Stimulated activated CD4-positive, alpha-beta T cell treated with anti-CD3 and anti-CD28 coated beads, Interleukin-4, amount 100 ng/mL, for 1 hour (primary cell): ENCODE measurements at places on chromosomes 5 and 9.

- DNase-seq, result no peak
Observed at GRCh38 chr5:88248094-88248493, 20.6 kb downstream of the TMEM161B start.

- no peak for DNase-seq
Observed at GRCh38 chr5:102986074-102986473, 133.9 kb downstream of the GIN1 start.

DNA sequence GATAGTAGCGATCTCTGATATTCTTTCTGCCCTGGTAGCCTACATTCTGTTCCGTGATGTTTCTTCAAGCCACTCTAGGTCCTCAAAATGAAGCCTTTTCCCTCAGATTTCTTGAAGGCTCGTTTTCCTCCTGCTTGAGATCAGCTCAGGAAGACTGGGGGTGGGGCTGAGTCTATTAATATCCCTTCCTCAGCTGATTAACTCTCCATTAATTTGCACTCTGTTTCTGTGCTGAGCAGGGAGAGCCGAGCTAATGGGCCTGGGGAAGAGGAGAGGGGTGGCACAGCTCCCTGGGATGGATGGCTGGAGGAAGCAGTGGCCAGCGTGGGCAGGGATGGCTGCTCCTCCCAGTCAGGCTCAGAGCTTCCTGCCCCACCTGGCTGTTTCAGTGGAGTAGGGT is 93.3 kb downstream of the PPARGC1B start:
- DNase-seq, result no peak

DNA sequence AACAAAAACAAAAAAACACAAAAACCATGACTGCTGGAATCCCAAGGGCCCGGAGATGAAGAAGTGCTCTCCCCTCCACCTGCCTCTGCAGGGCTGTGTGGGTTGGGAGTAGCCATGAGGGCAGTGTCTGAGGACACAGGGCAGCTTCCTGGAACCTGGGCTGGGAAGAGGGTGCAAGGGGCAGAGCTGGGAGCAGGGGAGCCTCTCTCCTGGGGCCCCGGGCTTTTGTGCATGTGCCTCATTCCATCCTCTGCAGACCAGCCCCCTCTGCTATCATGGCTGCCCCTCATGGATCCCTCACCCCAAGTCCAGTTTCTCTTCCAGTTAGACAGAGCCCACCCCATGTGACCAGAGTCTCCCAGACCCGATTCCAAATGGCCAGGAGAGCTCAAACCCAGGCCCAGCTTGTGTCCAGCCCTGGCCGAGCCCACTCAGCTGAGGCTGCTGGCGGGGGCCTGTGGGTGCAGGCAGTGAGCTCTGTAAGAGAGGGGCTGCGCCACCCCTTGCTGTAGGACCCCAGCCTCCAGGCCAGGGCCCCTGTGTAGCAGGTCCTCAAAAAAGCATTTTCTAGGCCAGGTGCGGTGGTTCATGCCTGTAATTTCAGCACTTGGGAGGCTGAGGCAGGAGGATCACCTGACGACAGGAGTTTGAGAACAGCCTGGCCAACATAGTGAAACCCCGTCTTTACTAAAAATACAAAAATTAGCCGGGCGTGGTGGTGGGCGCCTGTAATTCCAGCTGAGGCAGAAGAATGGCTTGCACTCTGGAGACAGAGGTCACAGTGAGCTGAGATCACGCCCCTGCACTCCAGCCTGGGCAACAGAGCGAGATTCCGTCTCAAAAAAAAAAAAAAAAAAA is 44.5 kb downstream of the PLPP7 start:
- DNase-seq, result no peak

DNA sequence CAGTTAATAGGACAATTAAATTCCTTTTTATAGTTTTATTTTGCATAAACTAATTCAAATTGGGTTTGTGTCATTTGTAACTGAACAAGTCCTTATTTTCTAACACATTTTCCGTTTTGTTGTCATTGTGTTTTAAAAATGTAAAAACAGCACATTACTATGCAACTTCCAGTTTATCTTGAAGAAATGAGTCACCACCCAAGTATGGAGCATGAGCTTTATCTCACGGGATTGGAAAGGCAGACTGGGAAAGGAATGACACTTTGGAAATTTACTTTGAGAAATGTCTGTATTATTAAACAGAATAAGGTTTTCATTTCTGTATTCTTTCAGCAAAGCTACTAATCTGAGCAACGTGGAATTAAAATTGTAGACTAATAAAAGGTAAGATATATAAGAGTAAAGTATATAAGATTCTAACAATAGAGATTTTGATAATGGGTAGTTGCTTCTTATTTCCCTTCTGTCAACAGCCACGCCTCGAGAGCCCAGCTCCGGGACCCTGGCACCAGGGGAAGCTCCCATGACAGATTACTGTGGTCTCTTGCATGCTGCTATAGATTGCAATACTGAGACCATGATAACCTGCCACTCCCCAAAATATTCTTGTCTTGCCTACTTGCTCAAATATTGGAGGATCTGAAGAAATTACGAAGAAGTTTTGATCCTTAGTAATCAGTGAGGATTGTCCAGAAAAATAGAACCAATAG is 433.1 kb downstream of the CHSY3 start:
- DNase-seq, result no peak

DNA sequence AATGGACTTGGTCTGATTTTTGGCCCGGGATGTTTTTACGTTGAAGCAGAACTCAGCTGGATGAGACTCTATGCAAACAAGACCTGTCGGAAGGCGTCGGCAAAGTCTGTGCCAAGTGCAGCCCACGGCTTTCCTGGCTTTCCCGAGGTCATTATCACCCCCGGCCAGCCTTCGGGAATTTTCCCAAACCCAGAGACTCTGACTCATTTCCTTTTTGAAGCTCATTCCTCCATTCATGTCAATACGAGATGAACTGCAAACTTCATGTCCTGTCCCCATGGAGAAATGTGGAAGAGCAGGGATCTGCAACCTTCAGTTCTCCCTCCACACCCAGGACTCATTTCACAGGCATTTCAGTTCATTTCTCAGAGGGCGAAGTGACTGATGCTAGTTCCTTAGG is 95.3 kb downstream of the IRX2 start:
- no peak for DNase-seq

- no peak for DNase-seq
Observed at GRCh38 chr5:152218694-152219093, 186.4 kb downstream of the NMUR2 start.

DNA sequence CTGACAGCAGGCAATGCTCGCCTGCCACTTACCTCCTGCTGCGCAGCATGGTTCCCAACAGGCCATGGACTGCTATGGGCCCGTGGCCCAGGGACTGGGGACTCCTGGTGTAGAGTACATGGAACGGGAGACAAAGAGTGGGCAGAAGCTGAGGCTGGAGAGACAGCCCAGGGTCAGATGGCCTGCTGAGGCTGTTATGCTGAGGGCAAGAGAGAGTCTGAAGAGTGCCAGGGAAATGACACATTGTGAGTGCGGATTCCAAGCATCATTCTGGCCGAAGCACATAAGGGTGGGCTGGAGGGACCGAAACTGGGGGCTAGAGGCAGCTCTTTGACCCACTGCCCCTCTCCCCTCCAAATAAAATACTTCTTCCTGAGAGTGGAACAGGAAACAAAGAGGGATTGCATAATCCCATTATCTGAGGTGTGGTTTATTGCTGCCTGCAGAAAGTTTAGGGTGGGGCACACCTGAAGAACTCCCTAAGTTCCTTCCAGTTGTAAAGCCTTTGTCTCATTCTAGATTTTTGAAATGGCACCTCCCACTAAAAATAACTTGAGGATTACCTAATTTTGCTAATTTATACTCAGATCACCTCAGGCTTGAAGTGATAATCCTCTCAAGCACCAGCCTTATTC is 158.1 kb downstream of the ATP10B start:
- DNase-seq, result no peak

- no peak for DNase-seq
Observed at GRCh38 chr9:136160995-136161610, 42.4 kb upstream of the TMEM250 start.

- no peak for DNase-seq
Observed at GRCh38 chr9:110936237-110936636, 102.0 kb downstream of the LPAR1 start.

DNA sequence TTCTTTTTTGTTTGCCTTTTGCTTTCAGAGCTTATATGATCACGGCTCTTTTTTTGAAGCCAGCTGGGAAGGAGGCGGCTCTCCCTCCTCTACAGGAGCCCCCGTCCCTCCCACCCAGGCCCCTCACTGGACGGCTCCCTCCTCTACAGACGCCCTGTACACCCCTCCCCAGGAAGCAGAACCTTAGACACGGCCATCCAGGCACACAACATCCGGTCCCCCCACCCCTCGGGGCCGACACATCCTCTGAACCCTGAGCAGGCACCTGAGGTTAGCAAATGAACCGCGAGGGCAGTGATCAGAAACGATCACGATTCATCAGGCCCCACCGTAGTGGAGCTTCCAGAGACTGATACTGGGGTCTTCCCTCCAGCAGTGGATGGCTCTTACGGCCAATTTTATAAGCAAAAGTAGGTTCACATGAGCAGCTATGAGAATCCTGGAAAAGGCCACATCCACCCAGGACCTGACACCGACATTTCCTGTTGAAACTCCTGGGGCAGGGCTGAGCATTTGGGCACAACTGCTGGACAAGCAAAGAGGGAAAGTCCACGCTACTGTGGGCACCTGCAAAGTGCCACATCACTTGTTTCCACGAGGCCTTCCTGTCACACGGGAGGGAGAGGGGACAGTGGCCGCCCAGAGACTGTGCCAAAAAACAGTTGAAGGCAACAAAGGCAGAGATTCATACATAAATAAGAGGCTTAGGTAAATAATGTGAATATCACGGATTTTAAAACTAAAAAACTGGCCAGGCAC is 78.9 kb downstream of the SEMA4D start:
- peak; percentile 64 for DNase-seq

- DNase-seq, result no peak
Observed at GRCh38 chr5:161380486-161380885, 166.0 kb downstream of the GABRB2 start.

DNA sequence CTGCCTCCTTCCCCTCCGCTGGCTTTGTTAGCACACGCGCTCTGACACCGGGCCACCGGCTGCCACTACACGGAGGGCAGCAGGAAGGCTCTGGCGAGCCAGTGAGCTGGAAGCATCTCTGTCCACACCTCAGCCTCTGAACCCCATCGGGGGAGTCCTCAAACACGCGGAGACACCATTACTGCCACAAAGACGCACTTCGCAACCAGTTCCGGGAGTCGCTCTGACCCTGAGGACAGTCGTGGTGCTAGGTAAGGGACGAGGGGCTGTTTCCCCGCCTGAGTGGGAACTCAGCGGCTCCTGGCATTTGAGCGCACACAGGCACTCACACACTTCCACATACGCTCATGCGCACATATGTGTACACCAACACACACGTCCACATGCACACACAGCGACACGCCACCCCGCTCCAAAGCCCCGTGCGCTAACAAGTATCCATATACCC is 160.0 kb downstream of the C9orf152 start:
- DNase-seq, result peak; percentile 8

GRCh38 chr9:115034801-115035200 is 83.2 kb downstream of the TNC start:
- no peak for DNase-seq

DNA sequence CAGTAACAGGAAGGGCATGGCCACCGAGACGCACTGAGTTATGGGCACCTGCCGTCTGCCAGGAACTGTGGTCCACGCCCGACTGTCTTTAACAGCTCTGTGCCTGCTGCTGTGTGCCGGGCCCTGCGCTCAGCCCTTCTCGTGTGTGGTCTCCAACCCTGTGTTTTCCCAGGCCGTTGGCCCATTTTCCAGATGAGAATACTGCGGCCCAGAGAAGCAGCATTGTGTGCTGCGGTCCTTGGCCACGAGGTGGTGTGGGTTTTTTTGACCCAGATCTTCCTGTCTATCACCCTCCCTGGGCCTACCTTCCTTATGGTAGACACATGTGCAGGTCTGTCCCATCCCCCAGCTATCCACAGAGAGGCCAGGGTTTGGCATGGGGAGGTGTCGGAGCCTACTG is 47.0 kb downstream of the RXRA start:
- no peak for DNase-seq

GRCh38 chr5:112201141-112201540 is 217.9 kb downstream of the EPB41L4A start:
- DNase-seq, result no peak

- DNase-seq, result no peak
Observed at GRCh38 chr9:128358861-128359260, 12.3 kb upstream of the URM1 start.

GRCh38 chr5:170545811-170546210 is 42.0 kb downstream of the KCNIP1 start:
- DNase-seq, result no peak

DNA sequence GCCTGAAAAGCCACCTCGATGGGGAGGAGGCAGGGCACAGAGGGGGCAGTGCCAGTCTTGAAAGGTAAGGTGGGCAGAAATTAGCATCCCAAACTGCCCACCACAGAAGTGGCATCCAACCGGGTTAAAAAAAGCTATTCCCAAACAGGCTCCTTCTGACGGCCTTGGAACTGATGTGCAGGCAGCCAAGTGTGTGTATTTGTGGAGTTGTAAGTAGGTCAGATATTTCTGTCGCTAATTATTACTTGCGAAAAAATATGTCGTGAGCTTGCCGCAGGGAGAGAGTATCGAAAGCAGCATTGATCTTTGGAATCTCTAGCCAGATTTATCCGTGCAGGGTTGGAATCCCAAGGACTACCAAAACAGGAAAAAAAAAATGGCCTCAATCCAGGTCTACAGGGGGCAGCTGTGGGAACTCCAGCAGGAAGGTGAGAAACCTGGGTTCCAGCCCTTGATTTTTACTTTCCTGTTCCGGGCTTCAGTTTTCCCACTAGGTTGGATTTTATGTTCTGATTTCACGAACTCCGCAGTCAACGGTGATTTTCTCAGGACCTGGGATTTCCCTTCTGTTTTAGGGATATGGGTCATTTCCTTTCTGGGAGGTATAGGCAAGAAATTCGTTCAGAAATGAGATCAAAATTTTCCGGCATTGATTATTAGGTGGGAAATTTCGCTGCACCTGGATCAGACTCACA is 200.8 kb downstream of the RGS3 start:
- no peak for DNase-seq
